ENCODE measurements at places on chromosomes 11 and 22. TPM values are rescaled to one million over a fixed set of nuclear protein-coding genes. Genes with fewer than 3 reads are reported as not detected.

Gene OR52I2
- not detected for polyA plus RNA-seq

Gene KRTAP5-10
- polyA plus RNA-seq, result 0.15 TPM

Gene CHRM1
- not detected for polyA plus RNA-seq

Gene PLA2G3
- polyA plus RNA-seq, result not detected

Gene WBP2NL
- not detected for polyA plus RNA-seq

Gene NAALADL1
- polyA plus RNA-seq, result 25.8 TPM

Data from aorta (tissue), 5 donors.